ENCODE measurements at places on chromosomes 5 and 9. TPM values are rescaled to one million over a fixed set of nuclear protein-coding genes. Genes with fewer than 3 reads are reported as not detected.
A peak's percentile ranks its signal among the peaks of the same experiment; 100 is the strongest.

DNA sequence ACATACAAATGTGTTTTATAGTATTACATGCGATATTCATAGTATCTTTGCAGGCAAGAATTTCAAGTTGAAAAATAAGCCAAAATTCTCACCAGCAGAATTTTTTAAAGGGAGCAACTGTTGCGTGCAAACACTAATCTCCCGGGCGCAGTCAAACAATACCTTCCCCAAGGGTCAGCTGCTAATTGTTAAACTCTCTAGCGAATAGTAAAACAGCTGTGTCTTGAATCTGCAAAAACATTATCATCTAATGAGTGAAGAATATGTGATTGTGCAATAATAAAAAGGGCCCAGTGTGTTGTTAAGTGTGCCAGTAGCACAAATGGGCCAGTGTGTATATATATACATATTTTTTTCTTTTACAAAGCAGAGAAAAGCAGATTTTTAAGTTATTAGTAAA lies 131.4 kb downstream of the CCDC192 start:
- no peak overlapping the region for H3K4me3 ChIP-seq
- H3K36me3 ChIP-seq = no peaks in the 10 kb centered on the region
- peaks cover 6% of the 10 kb centered on the region for H3K4me1 ChIP-seq
- H3K27ac ChIP-seq = no peak overlapping the region

GRCh38 chr5:41196197-41196596 lies 17.1 kb downstream of the C6 start:
- no peaks in the 10 kb centered on the region for H3K4me1 ChIP-seq
- H3K27ac ChIP-seq = no peak overlapping the region
- no peak for DNase-seq
- no peaks in the 10 kb centered on the region for H3K27me3 ChIP-seq
- no peaks in the 10 kb centered on the region for H3K36me3 ChIP-seq

DNA sequence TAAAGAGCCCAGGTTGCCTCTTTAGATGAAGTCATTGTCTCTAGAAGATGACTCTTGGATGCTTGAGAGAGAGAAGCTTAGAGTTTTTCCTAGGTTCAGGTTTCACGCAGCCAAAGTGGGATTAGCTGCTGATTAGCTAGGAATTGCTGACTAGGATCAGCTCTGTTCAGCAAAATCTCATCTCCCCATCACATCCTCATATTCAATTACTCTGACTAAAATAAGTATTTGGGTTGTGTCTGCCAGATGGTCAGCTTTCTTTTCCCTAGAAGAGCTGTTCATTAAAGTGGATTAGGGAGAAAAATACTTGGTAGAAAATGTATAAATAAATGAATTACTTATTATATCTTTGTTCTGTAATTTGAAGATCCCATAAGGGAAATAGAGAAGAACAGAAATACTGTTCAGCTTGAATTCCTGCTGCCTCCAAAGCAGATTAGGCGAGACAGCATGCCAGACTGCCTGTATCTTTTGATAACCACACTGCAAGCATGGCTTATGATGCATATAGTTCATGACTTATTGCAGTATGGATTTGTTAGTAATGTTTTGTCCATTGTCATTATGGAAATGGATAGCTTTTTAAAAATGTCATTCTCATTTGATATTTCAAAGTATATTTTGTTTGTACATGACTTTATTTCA lies 184.8 kb upstream of the CD180 start:
- no peak overlapping the region for H3K4me3 ChIP-seq
- no peaks in the 10 kb centered on the region for H3K27me3 ChIP-seq

- no peak overlapping the region for H3K27ac ChIP-seq
- peaks cover 41% of the 10 kb centered on the region for H3K4me1 ChIP-seq
- no peaks in the 10 kb centered on the region for H3K36me3 ChIP-seq
- no peak for DNase-seq
- no peaks in the 10 kb centered on the region for H3K27me3 ChIP-seq
Measured at GRCh38 chr5:96972599-96973334, 36.9 kb downstream of the LNPEP start.

GRCh38 chr9:137776306-137776995 lies 101.1 kb upstream of the CACNA1B start:
- H3K27me3 ChIP-seq = no peaks in the 10 kb centered on the region
- DNase-seq = no peak
- no peak overlapping the region for H3K4me3 ChIP-seq
- H3K27ac ChIP-seq = no peak overlapping the region
- H3K36me3 ChIP-seq = no peaks in the 10 kb centered on the region
- H3K4me1 ChIP-seq = no peaks in the 10 kb centered on the region

- H3K4me1 ChIP-seq = no peaks in the 10 kb centered on the region
- H3K36me3 ChIP-seq = no peaks in the 10 kb centered on the region
- H3K4me3 ChIP-seq = no peak overlapping the region
- peak overlapping the region; percentile 35 for H3K27ac ChIP-seq
- H3K27me3 ChIP-seq = no peaks in the 10 kb centered on the region
- DNase-seq = no peak
Measured at GRCh38 chr5:39164529-39165402, 54.6 kb downstream of the FYB1 start.

- no peaks in the 10 kb centered on the region for H3K36me3 ChIP-seq
- no peak overlapping the region for H3K27ac ChIP-seq
- peak; percentile 57 for DNase-seq
- H3K27me3 ChIP-seq = peaks cover 6% of the 10 kb centered on the region
- H3K4me1 ChIP-seq = peaks cover 3% of the 10 kb centered on the region
Measured at GRCh38 chr5:79025054-79025472, 40.0 kb upstream of the ARSB start.

DNA sequence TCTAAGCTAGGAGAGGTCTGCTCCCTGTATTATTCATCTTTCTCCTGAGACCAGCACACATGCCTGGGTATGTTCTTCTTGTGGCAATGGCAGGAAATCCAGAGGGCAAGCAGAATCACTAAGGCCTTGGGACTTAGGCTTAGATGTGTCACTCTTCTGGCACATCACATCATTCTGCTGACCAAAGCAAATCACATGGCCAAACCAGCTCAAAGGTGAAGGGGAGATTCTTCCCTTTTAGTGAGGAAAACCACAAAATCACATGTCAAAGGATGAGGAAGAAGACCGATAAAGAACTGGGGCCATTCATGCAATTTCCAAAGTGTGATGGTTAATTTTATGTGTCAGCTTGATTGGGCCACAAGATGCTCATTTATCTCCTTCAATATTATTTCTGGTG lies 5.7 kb upstream of the AGGF1 start:
- H3K4me1 ChIP-seq = no peaks in the 10 kb centered on the region
- H3K27me3 ChIP-seq = no peaks in the 10 kb centered on the region
- H3K4me3 ChIP-seq = no peak overlapping the region
- no peak for DNase-seq
- no peaks in the 10 kb centered on the region for H3K36me3 ChIP-seq

DNA sequence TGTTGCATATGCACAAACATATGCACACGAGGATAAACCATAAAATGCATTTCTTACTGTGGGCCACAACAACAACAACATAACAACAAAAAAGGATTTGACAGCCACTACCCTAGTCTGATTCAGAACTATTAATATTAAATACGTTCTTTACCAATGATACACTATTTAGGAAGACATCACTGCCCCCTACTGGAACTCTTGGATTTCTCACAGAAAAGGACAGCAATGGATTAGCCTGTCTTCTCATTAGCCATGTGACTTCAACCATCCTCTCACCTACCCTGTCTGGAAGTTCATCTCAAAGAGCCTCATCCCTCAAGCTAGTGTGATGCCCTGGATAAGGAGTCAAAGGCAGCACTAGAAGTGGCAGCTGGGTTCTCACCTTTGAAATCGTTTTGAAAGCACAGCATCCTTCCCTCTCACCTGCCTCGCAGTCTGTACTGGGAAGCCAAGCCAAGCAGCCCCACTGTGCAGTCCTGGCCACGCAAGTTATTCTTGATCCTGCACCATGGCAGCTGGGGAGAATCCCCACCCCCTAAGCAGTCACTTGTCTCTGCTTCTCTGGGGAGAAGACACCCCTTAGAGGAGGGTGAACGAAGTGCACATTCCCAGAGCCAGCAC lies 64.6 kb downstream of the SH3TC2 start:
- no peak for DNase-seq
- no peaks in the 10 kb centered on the region for H3K36me3 ChIP-seq
- no peak overlapping the region for H3K4me3 ChIP-seq
- no peaks in the 10 kb centered on the region for H3K27me3 ChIP-seq
- H3K4me1 ChIP-seq = no peaks in the 10 kb centered on the region
- no peak overlapping the region for H3K27ac ChIP-seq

GRCh38 chr5:153157156-153157555 lies 333.3 kb upstream of the GRIA1 start:
- no peak for DNase-seq
- no peaks in the 10 kb centered on the region for H3K36me3 ChIP-seq
- no peak overlapping the region for H3K4me3 ChIP-seq
- H3K4me1 ChIP-seq = no peaks in the 10 kb centered on the region
- H3K27me3 ChIP-seq = no peaks in the 10 kb centered on the region

MCC gene
- total RNA-seq = 14.4 TPM

OR1J1 gene
- total RNA-seq = not detected
